ENCODE measurements at places on chromosomes 1 and 21. TPM values are rescaled to one million over a fixed set of nuclear protein-coding genes. Genes with fewer than 3 reads are reported as not detected.

LPGAT1 gene
- 37.6 TPM for total RNA-seq

CRYAA gene
- total RNA-seq: not detected

C8B gene
- not detected for total RNA-seq

GBP1 gene
- total RNA-seq: 38.4 TPM

UBASH3A gene
- total RNA-seq: 0.71 TPM

BTBD19 gene
- total RNA-seq: 35.0 TPM

CYP2J2 gene
- 21.6 TPM for total RNA-seq

GRCh38 chr1:203858055-203858454 lies 3.3 kb upstream of the SNRPE start:
- no peak for DNase-seq

DNA sequence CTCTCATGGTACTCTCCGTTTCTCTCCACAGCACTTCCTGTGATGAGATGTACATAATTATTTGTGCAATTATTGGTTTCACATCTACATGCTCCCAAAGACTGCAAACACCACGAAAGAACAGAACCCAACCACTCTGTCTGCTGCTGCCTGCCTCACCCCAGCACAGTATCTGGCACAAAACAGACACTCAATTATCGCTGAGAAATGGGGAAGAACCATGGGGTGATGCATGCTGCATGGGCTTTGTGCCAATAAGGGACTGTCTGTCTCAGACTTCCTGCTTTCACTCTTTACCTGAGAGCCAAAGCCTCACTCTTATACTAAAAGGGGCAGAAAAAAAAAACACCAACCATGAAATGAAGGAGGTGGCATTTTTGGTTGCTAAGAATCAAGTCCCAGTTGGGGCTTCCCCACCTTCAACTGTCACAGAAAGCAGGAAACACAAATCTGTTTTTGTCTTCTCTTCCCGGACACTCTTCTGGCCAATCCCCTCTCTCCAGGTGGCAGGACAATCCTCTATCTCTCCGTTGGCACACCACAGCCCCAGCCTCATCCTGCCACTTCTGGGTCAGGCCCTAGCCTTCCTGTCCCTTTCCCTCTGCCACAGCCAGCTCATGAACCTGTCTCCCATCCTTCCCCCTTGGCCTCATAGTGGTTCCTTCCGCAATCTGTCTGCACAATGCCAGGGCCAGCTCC lies 82.0 kb downstream of the TGFBR3 start:
- DNase-seq: no peak

- DNase-seq: no peak
Observed at GRCh38 chr1:171226747-171227370, 21.4 kb upstream of the FMO1 start.

GRCh38 chr1:6989212-6990159 lies 204.2 kb downstream of the CAMTA1 start:
- no peak for DNase-seq

- no peak for DNase-seq
Observed at GRCh38 chr1:161905269-161905884, 118.3 kb downstream of the OLFML2B start.

DNA sequence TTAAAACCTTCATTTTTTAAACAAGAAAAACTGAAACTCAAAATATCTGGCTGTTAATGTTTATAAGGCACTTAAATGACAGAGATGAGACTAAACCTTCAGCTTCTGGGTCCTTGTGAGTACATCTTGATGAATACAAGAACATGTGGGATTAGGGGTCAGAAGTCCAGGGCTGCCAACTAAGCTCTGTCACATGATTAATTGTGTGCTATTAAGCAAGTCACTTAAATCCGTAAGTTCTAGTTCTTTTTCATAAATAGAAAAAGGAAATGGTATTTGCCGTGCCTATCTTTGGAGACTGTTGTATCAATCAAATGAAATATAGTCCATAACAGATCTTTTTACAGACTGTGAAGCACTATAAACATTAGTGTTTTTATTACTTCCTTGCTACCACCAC lies 43.2 kb upstream of the KCTD3 start:
- no peak for DNase-seq

GRCh38 chr1:66852870-66853269 lies 51.8 kb upstream of the INSL5 start:
- DNase-seq: no peak

GRCh38 chr1:47416319-47417169 lies 459 bp downstream of the FOXE3 start:
- no peak for DNase-seq

DNA sequence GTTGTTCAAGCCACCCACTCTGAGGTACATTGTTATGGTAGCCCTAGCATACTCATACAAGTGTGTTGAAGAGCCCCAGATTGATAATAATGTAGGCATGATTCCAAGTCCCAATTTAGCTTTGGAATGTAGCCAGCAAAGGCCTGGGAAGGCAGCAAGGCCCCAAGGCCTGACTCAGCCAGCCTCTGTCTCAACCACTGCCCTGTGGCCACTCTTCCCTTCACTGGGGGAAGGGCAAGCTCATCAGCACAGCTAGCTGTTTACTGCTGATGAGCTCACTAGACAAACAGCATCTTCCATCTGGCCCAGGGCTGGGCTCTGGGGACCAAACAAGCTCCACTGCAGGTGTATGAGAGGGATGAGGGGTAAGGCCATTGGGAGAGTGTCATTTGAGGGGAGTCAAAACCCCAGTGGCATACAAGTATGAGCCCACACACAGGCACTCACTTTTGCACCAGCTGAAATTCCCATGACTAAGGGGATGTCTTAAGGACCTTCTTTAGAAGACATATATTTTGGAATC lies 2.2 kb upstream of the IRF6 start:
- DNase-seq: no peak

- no peak for DNase-seq
Observed at GRCh38 chr1:3774946-3775489, 2.5 kb downstream of the SMIM1 start.

GRCh38 chr1:207051191-207051943 lies at the start of gene YOD1:
YOD1 (minus strand) TSS chr1:207051208; CDS start chr1:207051030, 178 bp downstream.
- no peak for DNase-seq

GRCh38 chr1:99236756-99237155 lies 27.5 kb upstream of the PLPPR4 start:
- no peak for DNase-seq

GRCh38 chr1:89975540-89976125 lies 19.3 kb upstream of the ZNF326 start:
- no peak for DNase-seq

All from sciatic nerve (tissue), 2 donors.